ENCODE measurements at places on chromosomes 5 and 9. TPM values are rescaled to one million over a fixed set of nuclear protein-coding genes. Genes with fewer than 3 reads are reported as not detected.

The FOXD4 gene
- total RNA-seq = not detected

The OTP gene
- not detected for total RNA-seq

The GFI1B gene
- total RNA-seq = not detected

The STC2 gene
- 45.9 TPM for total RNA-seq

The STPG3 gene
- not detected for total RNA-seq

The GRAMD2B gene
- 8.0 TPM for total RNA-seq

The SMIM33 gene
- total RNA-seq = 0.16 TPM

The OLFML2A gene
- total RNA-seq = not detected

The TAF11L4 gene
- not detected for total RNA-seq

The GPR151 gene
- total RNA-seq = not detected

The SLC6A3 gene
- total RNA-seq = not detected

The TAF11L5 gene
- total RNA-seq = not detected

The MARCHF6 gene
- total RNA-seq = 92.8 TPM

The WDR41 gene
- total RNA-seq = 27.4 TPM

The SAXO1 gene
- 0.07 TPM for total RNA-seq

The TEX48 gene
- 0.65 TPM for total RNA-seq

The FAXDC2 gene
- total RNA-seq = not detected

The MARVELD2 gene
- total RNA-seq = 0.60 TPM

The ADGRV1 gene
- total RNA-seq = not detected

The TMEM171 gene
- not detected for total RNA-seq

The NUDT12 gene
- total RNA-seq = 3.0 TPM

The MVB12B gene
- 6.6 TPM for total RNA-seq

The GTF3C5 gene
- 95.3 TPM for total RNA-seq

The SV2C gene
- total RNA-seq = 0.07 TPM

The CBY3 gene
- 0.47 TPM for total RNA-seq

The LHX6 gene
- 0.07 TPM for total RNA-seq

The OTULINL gene
- 21.1 TPM for total RNA-seq

The PCA3 gene
- not detected for total RNA-seq

The NREP gene
- 22.6 TPM for total RNA-seq

The ZNF883 gene
- total RNA-seq = 1.6 TPM

The CD274 gene
- total RNA-seq = 13.7 TPM

The NR6A1 gene
- total RNA-seq = 1.1 TPM

The PAEP gene
- not detected for total RNA-seq

The C5orf52 gene
- total RNA-seq = not detected

The DMRT2 gene
- not detected for total RNA-seq

The CD72 gene
- 13.1 TPM for total RNA-seq

The UBAC1 gene
- total RNA-seq = 32.4 TPM

The GAS1 gene
- not detected for total RNA-seq

All from activated CD8-positive, alpha-beta T cell treated with anti-CD3 and anti-CD28 coated beads for 36 hours (primary cell).